ENCODE measurements at places on chromosomes 2 and 18.

GRCh38 chr2:226002438-226002837 is 602.9 kb downstream of the NYAP2 start:
- peak; percentile 91 for DNase-seq

- DNase-seq, result no peak
These were observed 333.7 kb upstream of the MEIS1 start for GRCh38 chr2:66101206-66101605.

DNA sequence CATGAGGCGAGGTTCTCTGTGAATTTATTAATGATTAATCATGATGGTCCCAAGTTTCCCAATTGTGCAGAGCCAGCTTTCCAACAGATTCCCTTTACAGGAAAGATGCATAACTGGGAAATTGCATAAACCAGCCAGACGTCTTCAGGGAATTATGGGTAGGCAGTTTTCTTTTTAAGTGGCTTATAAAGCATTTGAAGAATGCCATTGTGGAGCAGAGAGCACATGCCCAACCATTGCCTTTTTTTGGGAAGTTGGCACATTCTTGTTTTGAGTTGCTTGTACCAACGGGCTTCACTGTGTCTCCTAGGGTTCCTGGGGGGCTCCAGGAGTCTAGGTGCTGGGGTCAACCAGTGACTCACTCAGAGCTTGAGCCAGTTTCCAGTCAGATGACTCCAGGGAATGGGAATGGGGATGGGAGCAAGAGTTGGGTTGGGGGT is 231.7 kb upstream of the FOSL2 start:
- peak; percentile 93 for DNase-seq

DNA sequence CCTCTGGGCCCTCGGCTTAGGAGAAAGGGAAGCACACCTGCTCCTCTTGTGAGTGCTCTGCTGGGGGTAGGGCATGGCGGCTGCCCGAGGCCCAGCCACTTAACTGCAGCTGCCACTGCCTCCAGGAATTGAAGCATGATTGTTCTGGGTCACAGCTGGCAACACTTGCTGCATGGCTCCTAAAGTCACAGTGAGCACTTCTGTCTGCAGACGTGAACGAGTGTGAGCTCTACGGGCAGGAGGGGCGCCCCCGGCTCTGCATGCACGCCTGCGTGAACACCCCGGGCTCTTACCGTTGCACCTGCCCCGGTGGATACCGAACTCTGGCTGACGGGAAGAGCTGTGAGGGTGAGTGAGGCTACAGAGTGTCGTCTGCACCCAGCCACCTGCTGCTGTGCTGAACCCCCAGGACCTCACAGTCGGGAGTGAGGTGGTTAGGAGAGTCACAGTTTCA is 44.4 kb downstream of the FBLN7 start:
- no peak for DNase-seq

DNA sequence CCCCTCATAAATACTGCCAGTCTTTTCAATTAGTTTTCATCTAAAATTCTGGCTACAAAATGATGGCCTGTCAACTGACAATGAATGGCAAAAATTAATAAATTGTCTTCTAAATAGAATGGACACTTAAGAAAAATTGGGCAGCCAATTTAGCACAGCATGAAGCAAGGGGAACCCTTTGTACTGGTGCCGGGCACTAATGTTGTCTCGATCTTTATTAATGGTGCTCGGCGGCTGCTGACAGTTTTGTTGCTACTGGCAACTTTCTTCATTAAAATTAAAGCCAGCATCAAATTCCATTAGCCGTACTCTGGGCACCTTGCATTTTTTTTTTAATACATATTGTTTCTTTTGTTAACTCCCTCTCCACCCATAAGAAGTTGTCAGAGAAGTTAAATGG is 309.3 kb downstream of the GBX2 start:
- no peak for DNase-seq

DNA sequence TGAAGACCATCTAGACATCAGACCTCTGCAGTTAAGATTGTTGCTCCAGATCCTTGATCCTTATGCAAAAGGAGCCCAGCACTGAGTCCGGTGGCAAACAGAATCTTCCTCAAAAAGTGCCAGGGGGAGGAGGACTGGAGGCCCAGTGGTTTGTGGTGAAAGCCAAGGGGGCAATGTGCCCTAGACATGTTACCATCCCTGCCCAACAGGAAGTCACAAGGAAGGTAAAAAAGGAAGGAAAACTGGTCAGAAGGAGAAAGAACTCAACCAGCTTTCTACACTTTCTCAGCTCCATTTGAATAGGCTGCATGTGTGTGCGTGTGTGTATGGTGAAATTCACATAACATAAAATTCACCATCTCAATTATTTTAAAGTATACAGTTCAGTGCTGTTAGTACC is 25.0 kb upstream of the KDM3A start:
- DNase-seq, result no peak

DNA sequence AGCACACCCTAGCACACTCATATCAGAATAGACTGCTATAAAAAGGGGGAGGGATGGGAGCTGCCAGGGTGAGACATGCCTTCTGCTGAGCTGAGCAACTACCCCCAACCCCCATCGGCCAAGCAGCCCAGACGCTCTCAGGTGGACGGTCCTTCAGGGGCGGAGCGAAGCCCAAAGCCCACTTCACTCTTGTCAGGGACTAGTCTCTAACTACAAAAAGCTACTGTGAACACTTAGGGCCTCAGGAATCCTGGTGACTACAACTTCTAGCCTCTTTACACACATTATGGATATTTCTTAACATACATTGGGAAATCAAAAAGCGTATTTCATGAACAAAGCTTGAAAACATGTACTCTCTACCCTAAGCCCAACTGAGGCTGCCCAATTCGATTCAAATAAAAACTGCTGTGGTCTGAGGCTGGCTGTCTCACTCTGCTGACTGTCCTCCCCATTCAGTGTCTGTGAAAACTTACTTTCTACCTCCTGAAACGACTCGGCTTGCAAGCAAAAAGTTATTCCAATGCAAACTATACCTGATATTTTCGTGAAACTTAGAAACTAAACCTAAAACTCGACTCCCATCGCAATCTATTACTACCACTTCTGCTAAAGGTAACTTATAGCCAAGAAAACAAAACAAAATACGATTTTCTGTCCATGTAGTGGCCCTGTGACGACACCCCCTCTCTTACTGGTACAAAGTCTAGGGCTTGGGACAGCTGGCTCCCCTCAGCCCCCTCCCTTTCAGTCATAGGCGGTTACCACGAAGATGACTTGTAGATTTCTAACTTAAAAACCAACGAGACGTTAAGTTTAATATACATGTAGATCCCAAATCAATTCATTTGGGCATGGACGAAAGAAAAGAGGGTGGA is 1.2 kb downstream of the SERTAD2 start:
- peak; percentile 73 for DNase-seq

GRCh38 chr18:55353806-55354205 is 234.2 kb downstream of the TCF4 start:
- DNase-seq, result no peak

GRCh38 chr18:31274931-31275330 is 43.0 kb upstream of the DSG1 start:
- peak; percentile 26 for DNase-seq

GRCh38 chr2:24779116-24779515 is 14.1 kb downstream of the PTRHD1 start:
- no peak for DNase-seq

DNA sequence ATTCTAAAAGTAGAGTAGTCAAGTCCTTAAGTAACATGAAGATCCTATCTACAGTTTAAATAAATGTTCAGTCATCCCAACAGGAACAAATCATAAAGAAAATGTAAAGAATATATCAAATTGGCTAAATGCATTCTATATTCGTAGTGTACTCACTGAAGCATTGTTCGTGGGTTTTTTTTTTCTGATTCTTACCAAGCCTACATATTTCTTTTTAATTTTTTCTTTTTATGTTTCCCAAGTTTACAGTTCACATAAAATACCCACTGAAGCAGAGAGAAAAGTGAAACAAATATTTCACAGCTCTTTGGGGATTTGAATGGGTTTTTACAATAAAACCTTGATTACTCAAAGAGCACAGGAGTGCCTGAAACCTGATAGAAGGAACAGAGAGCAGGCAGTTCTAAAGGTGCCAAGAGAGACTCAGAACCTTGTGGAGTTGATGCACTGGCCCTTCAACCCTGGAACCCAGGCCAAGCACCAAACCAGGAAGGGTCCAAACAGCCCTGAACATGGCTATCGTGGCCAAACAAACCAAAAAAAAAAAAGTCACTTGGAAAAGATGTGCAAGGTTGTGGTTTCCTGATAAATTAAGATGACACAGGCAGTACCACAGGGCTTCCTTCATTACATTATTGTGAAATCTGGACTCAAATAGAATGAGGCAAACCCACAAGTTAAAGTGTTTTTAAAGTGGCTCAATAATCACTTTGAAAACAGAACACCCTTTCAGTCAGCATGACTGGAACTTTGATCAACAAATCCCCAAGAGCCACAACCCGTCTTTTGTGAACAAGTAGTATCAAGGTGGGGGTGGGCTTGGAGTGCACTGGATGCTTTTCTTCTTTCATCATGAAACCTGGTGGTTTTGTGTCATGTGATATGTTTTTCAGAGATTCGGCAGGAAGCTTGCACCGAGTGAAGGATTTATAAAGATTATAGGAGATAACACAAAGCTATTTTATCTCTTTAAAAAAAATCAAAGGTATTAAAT is 245.0 kb upstream of the FN1 start:
- DNase-seq, result peak; percentile 98

- DNase-seq, result no peak
These were observed 809.9 kb downstream of the TSN start for GRCh38 chr2:122565364-122565763.

- DNase-seq, result peak; percentile 80
These were observed 130.2 kb downstream of the CD226 start for GRCh38 chr18:69817335-69817940.

DNA sequence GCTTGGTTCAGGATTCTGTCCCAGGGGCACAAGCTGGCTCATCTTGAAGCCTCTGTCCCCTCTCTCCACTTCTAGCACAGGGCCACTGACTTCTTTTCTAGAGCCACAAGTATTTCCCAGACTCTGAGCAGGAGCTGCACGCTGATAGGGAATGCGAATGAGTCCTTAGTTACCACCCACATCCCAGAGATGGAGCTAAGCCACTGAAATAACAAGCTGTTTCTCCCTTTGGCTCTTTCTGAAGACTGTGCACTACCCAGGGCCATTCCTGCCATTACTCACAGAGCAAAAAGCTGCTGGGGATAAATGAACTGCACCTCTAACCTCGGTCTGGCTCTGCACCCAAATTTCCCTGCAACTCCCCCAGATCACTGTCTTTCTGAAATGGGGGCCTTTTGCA is 70.6 kb downstream of the TSN start:
- DNase-seq, result no peak

GRCh38 chr18:75110846-75111415 is 98.0 kb downstream of the PTGR3 start:
- no peak for DNase-seq

GRCh38 chr2:26598996-26599373 is 42.2 kb downstream of the CIB4 start:
- no peak for DNase-seq

- peak; percentile 29 for DNase-seq
These were observed at the start of gene CYP27A1 for GRCh38 chr2:218781691-218782527. CYP27A1 (plus strand) TSS chr2:218782147; CDS start chr2:218782183, 36 bp downstream.

DNA sequence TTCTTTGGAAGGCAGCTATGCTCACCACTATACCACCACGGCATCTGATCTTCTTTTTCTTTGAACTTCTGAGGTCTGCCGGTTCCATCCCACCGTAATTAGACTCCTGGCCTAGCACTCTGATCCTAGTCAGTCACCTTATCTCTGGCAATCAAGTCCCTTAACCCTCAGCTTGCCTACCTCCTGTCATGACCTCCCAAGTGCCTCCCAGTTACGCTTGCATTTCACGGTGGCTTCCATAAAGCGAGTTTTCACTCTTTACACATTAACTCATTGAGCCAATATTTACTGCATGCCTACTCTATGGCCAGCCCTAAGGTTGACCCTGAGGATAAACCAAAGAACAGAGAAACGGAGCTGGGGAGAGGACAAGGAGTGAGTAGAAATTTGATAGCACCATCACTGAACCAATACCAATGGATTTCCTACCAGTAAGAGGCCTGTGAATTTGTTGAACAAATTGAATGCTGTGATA is 37.8 kb upstream of the TMEM182 start:
- DNase-seq, result no peak

DNA sequence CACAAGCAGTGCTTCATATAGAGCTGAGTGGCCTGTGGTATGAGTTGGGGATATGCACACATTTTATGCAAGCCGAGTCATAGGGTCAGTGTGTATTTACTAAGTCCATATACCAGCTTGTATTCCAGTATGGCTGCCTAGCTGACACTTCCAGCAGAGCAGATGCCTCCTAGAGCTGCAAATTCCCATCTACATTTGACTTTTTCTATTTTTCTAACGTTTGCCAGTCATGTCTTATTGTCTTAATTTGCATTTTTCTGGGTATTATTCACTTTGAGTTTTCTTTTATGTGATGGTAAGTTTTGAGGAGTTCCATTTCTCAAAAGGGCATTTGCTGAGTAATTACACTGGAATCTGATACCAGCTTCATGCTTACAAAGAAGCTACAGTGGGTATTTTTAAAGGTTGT is 334.5 kb upstream of the CDH2 start:
- DNase-seq, result no peak
